ENCODE measurements at places on chromosomes 1 and 21.
A peak's percentile ranks its signal among the peaks of the same experiment; 100 is the strongest.

GRCh38 chr1:108130794-108131193 is 69.3 kb downstream of the SLC25A24 start:
- H3K27me3 ChIP-seq: no peaks in the 10 kb centered on the region
- no peaks in the 10 kb centered on the region for H3K4me1 ChIP-seq
- H3K27ac ChIP-seq: no peak overlapping the region
- no peaks in the 10 kb centered on the region for H3K36me3 ChIP-seq
- no peak for DNase-seq

- H3K27ac ChIP-seq: no peak overlapping the region
- no peak overlapping the region for H3K4me3 ChIP-seq
- H3K4me1 ChIP-seq: no peaks in the 10 kb centered on the region
These were observed 238.8 kb downstream of the NCAM2 start for GRCh38 chr21:21236996-21237395.

DNA sequence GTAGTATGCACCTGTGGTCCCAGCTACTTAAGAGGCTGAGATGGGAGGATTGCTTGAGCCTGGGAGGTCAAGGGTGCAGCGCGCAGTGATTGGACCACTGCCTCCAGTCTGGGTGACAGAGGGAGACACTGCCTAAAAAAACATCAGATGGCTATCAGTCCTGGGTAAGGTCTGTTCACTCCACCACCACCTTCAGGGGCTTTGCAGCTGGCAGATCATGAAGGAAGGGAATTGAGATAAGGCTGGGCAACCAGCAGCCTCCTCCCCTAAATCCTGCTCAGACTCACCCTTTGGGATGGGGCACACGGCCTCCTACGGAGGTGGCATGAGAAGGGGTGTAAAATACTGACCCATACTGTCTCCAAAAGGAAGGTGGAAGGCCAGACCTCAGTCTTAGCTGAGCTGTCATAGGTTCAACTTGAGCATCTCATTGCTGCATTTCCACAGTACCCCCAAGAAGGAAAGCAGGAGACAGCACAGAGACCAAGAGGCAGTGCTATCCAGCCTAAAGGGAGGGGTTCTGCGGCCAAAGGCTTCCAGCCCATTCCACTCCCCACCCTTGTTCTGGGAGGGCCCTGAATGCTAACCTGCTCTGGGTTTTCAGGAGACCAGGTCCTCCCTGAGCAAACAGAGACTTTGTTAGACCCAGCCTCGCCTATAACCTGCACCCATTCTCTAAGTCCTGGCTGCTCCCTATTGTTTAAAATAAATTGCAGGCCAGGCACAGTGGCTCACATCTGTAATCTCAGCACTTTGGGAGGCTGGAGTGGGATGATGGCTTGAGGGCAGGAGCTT is 13.7 kb downstream of the SLC45A3 start:
- no peak overlapping the region for H3K27ac ChIP-seq
- DNase-seq: no peak
- H3K4me1 ChIP-seq: no peaks in the 10 kb centered on the region
- no peaks in the 10 kb centered on the region for H3K27me3 ChIP-seq
- H3K36me3 ChIP-seq: no peaks in the 10 kb centered on the region

DNA sequence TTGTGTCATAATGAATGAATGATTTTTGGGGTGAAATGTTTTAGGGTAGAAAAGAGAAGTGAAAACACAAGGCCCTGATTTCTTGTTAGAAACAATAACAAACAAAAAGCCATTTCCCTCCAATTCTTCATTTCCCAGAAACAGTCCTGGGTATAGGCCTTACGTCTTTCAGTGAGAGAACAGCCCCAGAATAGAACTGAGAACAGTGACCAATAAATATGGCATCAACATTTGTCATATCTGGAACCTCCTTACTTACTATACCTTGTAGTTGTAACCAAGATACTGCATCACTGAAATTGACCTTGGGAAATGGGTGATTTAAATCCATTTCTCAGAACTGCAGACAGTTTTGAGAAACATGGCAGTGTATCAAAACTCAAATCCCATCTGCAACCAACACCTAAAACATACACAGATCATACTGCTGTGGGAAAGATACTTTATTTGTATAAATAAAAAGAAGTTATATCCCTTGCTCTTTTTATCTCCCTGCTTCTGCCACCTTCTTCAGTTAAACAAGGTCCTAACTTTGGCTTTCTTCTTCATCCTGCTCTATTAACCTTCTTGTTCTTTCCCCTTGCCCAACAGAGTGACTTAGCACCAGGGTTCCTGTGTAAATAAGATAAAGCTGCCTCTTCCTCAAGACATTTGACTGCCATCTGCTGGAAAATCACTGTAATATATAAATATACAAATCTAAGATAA is 19.5 kb downstream of the XKR8 start:
- DNase-seq: no peak
- no peak overlapping the region for H3K27ac ChIP-seq
- no peaks in the 10 kb centered on the region for H3K36me3 ChIP-seq

DNA sequence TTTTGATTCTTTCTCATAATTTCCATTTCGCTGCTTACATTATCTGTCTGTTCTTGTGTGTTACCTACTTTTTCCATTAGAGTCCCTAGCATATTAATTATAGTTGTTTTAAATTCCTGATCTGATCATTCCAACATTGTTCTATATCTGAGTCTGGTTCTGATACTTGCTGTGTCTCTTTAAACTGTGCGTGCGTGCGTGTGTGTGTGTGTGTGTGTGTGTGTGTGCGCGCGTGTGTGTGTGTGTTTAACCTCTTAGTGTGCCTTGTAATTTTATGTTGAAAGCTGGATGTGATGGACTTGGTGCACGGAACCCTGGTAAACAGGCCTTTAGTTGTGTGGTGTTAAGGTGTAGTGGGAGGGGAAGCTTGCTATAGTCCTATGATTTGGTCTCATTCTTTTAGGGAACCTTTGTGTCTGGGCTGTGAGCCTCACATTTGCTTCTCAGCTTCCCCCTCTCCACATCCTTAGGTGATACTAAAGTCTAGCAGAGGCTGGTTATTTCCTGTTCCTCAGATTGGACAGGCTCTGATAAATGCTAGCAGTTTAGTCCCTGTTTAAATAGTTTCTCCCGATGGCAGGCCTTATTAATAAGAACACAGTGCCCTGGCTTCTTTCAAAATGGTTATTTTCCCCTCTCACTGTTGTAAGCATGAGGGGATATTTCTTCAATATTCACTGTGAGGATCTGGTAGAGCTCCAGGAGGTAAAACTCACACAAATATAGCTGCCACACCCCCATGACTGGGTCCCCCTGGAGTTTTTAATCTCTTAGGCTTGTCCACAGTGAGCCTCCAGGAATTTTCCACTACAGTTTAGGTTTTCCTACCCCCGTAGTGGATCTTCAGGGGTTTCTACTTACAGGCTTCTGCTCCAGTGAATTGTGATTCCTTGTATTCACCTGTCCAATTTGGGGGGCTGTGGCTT is 118.3 kb downstream of the GALNT2 start:
- no peak for DNase-seq
- H3K27ac ChIP-seq: no peak overlapping the region
- H3K27me3 ChIP-seq: no peaks in the 10 kb centered on the region

DNA sequence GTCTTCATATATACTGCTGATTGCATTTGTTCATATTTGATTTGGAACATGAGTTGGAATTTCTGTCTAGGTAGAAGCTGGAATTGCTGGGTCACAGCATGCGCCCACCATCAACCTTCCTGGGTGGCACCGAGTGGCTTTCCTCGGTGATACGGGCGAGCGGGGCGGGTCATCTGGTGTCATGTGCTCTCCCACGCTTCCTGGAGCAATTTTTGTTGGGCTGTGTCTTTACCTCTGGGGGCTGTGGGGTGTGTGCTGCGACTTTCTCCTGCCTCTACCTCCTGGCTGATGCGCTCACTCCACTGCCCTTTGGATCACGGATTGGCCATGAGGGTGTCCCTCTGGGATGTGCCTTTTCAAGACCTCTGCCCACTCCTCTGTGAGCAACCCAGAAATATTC is 108.7 kb upstream of the COL6A1 start:
- no peak overlapping the region for H3K4me3 ChIP-seq
- H3K27ac ChIP-seq: no peak overlapping the region
- no peaks in the 10 kb centered on the region for H3K36me3 ChIP-seq
- no peaks in the 10 kb centered on the region for H3K27me3 ChIP-seq
- no peak for DNase-seq
- H3K4me1 ChIP-seq: peaks cover 5% of the 10 kb centered on the region

- H3K4me3 ChIP-seq: no peak overlapping the region
- no peaks in the 10 kb centered on the region for H3K27me3 ChIP-seq
- H3K36me3 ChIP-seq: no peaks in the 10 kb centered on the region
- peaks cover 10% of the 10 kb centered on the region for H3K4me1 ChIP-seq
- no peak overlapping the region for H3K27ac ChIP-seq
These were observed 9.5 kb upstream of the EXOSC10 start for GRCh38 chr1:11109047-11109760.

DNA sequence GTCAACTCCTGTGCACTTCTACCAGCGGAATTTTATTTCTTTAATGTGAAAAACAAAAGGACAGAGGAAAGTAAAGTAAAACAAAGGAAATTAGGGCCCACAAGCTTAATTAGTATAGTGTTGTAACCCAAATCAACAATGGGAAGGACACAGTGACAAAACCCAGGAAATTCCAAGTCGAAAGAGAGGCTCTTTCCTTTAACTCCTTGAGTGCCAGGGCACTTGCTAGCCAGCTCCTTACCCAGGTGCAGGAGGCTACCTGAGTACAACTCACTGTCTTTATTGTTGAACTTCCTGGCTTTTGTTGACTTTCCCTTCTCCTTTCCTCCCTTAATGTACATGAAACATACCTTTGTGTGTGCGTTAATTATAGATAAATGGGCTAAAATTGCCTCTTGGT is 55.0 kb downstream of the PEX14 start:
- no peaks in the 10 kb centered on the region for H3K36me3 ChIP-seq
- no peaks in the 10 kb centered on the region for H3K4me1 ChIP-seq
- no peak for DNase-seq
- no peaks in the 10 kb centered on the region for H3K27me3 ChIP-seq
- no peak overlapping the region for H3K4me3 ChIP-seq

GRCh38 chr1:38014171-38014570 is 1.6 kb downstream of the UTP11 start:
- DNase-seq: no peak
- H3K36me3 ChIP-seq: peaks cover 28% of the 10 kb centered on the region
- peak overlapping the region; percentile 98 for H3K27ac ChIP-seq
- no peaks in the 10 kb centered on the region for H3K27me3 ChIP-seq
- H3K4me3 ChIP-seq: peak overlapping the region; percentile 82
- peaks cover 44% of the 10 kb centered on the region for H3K4me1 ChIP-seq

DNA sequence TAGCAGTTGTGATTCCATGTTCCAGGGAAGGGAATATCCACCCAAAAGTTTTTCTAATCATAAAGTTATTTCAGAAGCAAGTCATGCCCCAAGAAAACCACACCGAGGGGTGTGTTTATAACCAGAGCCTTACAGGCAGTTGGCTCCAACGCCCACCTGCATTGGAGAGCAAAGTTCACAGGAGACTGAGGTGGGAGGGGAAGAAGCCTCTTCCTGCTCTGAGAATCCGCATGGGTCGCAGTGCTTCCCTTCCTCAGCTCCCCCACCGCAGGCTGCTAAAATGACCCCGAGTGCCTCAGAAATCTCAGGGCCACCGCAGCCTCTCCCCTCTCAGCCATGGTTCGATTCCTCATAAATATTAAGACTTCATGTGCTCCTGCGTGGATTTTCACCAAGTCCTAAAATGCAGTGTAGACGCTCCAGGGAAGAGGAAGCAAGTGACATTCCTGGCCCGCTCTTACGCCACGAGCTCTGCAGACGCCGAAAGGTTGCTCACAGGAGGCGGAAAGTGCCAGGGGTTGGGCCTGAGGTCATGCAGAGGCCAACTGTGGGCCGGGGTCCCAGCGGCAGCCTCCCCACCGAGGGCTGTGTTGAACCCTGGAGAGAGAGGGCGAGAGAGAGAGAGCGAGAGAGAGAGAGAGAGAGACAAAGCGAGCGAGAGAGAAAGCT is 13.4 kb upstream of the SPSB1 start:
- no peak overlapping the region for H3K27ac ChIP-seq
- peaks cover 28% of the 10 kb centered on the region for H3K4me1 ChIP-seq
- DNase-seq: peak; percentile 31
- no peaks in the 10 kb centered on the region for H3K27me3 ChIP-seq
- no peak overlapping the region for H3K4me3 ChIP-seq
- H3K36me3 ChIP-seq: no peaks in the 10 kb centered on the region

DNA sequence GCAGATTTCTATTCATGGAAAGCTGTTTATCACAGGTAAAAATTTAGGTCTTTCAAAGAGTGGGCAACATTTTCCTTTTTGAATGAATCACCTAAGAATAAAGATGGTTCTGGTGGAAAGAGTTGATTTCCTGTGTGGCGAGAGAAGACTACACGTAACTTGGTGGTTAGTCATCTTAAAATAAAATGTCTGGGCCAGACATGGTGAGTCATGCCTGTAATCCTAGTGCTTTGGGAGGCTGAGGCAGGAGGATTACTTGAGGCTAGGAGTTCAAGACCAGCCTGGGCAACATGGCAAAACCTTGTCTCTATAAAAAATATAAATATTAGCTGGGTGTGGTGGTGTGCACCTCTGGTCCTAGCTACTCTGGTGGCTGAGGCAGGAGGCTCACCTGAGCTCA is 65.7 kb downstream of the DISP1 start:
- no peak overlapping the region for H3K27ac ChIP-seq
- DNase-seq: no peak
- no peaks in the 10 kb centered on the region for H3K36me3 ChIP-seq
- H3K27me3 ChIP-seq: no peaks in the 10 kb centered on the region

- H3K27me3 ChIP-seq: no peaks in the 10 kb centered on the region
- no peaks in the 10 kb centered on the region for H3K36me3 ChIP-seq
- peak; percentile 65 for DNase-seq
- no peak overlapping the region for H3K4me3 ChIP-seq
- no peaks in the 10 kb centered on the region for H3K4me1 ChIP-seq
These were observed 44.5 kb downstream of the LRRC38 start for GRCh38 chr1:13469343-13469742.

DNA sequence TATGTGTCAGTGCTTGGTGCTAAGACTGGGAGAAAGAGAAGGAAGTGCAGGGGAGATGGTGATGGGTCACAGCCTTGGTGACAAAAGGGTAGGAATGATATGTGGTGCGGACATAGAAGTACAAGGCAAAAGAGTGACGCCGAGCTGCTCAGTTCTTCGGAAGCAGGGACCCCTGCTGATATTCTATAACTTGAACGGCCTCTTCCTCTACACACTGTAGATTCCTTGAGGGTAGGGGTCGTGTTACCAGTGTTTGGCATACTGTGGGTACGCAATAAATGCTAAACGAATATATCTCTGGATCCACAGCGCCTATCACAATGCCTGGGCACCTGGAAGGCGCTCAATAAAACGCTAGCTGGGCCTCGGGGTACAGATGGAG is 488 bp downstream of the DBT start:
- H3K36me3 ChIP-seq: no peaks in the 10 kb centered on the region
- H3K4me3 ChIP-seq: peak overlapping the region; percentile 88
- DNase-seq: no peak
- H3K4me1 ChIP-seq: peaks cover 5% of the 10 kb centered on the region
- no peaks in the 10 kb centered on the region for H3K27me3 ChIP-seq

DNA sequence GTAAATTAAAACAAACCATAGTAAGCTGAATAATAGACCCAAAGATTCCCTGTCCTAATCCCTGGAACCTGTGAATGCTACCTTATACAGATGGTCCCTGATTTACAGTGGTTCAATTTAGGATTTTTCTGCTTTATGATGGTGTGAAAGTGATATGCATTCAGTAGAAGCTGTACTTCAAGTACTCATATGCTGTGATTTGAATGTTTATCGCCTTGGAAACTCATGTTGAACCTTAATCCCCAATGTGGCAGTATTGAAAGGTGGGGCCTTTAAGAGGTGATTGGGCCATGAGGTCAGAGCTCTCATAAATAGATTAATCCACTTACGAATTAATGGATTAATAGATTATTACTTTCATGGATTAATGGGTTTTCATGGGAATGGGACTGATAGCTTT is 10.6 kb upstream of the RRP15 start:
- no peak for DNase-seq
- H3K4me3 ChIP-seq: no peak overlapping the region
- no peaks in the 10 kb centered on the region for H3K27me3 ChIP-seq
- H3K36me3 ChIP-seq: no peaks in the 10 kb centered on the region
- H3K4me1 ChIP-seq: no peaks in the 10 kb centered on the region
- no peak overlapping the region for H3K27ac ChIP-seq
